Activated T-cell treated with anti-CD3 and anti-CD28 coated beads for 4 hours (primary cell): ENCODE measurements at places on chromosomes 6 and 20.

GRCh38 chr6:160121981-160122380 lies 366 bp downstream of the SLC22A1 start:
- no peak for DNase-seq

DNA sequence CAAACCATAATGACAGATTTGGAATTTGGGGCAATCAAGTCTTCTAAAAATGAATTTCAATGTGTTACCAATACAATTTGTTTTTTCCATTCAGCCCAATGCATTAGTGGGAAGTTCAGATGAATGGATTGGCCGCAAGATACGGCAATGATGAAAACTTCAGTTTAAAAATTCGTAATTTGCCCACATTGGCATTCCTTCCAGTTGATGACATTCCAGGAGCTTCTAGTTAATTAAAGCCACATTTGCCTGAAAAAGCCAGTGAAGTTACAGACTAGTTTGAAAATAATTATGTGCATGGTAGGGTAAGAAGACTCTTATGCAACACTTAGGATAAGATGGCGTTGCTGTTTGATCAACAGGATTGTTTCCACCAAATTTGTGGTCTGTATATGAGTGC lies 46.2 kb downstream of the NHLRC1 start:
- DNase-seq: no peak

DNA sequence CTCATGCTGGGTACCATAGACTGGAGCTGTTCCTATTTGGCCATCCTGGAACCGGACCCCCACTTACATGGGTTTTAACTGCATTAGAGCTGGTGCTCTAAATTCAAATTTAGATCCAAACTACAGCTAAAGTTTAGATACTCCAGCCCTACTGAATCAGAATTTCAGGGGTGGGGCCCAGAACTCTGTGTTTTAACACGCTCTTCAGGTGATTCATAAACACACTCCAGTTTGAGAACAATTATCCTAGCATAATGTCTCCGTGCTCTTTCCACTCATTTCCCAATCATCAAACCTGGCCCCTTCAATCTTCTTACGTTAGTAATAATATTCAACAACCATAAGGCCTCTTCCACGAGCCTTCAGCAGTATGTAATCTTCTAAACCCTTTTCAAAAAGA lies 15.3 kb downstream of the TRPC4AP start:
- DNase-seq: no peak

DNA sequence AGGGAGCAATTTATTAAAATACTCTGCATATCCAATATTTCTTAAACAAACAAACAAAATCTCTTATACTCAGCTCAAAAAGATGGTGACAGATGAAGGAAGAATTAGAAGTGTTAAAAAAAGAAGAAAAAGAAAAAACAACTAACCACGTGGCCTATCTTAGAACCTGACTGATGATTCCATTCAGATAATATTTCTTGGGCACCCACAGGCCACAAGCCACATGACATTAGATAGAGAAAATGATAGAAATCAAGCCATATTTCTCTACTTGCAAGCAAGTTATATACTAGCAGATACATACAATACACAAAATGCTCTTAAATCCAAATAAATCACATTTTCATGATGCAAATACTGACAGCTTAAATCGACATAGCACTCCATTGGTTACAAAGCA lies 14.5 kb upstream of the RAMACL start:
- no peak for DNase-seq

DNA sequence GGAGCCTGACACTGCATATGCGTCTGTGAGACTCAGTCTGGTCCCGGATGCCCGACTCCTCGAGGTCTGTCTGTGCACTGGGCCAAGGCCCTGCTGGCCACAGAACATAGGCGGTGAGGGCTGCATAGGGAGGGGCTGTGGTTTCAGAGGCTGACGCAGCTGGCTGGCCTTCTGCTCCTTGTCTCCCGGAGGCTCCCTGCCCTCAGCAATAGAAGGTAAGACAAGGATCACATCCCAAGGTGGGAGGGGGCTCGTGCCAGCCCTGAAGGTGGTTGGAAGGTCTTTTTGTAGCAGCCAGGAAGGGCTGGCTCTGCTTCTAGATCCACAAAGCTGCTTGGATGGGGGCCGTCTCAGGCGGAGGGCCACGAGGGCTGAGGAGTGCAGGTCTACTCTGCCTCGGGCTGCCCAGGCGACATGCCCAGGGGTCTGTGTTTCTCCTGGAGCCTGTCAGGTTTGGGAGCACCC lies 239.8 kb upstream of the SULF2 start:
- no peak for DNase-seq

DNA sequence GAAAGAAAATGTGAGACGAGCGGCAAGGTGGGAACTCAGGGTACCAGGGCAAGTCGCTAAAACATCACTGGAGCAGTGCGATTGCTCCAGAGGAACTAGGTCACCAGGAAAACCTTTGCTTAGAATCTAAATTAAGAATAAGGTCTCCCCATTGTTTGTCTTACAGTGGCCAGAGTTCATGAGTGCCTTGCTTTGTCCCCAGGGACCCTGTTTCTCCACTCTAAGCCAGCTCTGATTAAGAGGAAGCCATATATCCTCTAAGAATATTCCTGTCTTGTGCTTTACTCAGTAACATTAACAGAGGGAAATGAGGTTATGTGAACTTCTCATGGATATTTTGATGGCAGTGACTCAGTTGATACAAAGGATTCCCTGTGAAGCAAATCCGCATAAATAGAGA lies 305.8 kb downstream of the CD83 start:
- DNase-seq: no peak

DNA sequence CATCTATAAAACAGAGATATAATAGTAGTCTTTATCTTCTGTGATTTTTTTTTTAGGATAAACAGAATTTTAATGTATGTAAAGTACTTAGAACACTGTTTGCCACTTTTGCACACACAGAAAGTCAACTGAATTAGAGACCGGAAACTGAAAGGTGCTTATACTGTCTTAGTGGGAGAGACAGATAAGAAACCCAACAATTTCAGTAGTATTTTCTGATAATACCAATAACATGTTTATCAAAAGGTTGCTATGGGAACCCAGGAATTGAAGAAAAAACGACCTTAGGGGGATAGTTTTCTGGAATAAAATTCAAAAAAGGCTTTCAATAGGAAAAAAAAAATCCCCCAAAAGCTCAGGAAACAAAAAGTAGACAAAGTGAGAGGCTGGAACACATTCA lies 138.6 kb downstream of the BCKDHB start:
- DNase-seq: no peak

DNA sequence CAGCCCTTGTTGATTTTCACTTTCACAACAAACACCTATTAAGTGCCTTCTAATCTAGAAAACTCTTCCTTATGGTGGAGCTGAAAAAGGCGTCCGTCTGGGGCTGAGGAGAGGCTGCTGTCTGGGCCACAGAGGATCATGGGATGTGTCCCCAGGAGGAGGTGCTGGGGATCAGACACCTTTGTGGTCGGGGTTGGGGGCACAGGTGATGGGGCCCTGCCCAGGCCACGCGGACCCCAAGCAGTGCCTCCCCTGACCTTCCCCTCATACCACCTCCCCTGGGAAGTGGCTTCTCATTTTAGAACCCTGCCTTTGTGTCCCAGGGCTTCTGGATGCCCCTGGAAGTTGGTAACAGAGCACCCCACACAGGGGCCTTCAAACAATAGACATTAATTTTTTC lies 41.1 kb downstream of the SUN5 start:
- DNase-seq: no peak

DNA sequence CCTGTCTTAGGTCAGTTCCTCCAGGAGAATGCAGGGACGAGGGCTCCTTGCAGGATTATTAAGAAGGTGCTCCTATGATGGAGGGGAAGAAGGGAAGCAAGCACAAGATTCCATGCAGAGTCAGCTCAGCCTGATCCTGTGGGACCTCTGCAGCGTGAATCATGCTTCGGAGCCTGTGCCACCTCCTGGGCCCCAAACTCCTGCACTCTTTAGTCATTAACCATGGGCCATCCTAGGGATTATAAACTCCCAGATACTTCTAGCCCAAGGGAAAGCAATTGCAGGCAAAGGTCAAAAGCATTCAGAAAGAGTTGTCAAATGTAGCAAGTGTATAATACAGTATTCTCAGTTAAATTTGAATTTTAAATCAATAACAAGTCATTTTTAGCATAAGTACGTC lies 208.7 kb upstream of the PMEPA1 start:
- no peak for DNase-seq

DNA sequence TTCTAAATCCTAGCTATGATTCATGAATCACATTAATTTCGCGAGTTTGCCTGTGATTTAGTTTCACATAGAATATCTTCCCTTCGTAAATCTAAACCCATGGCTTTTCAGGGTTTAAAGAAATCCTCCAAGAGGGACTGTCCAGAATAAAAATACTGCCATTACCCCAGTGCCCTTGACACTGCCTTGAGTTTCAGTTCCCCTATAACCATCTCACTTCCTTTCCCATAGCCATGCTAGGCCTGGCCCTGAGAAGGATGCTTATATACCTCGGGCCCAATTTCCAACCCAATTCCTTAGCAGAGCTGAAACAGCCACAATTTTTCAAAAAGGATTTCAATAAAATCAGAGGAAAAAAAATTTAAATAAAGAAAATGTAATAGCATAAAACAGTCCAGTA lies 697.3 kb downstream of the FRK start:
- no peak for DNase-seq

- DNase-seq: no peak
Observed at GRCh38 chr6:44235891-44236516, 10.9 kb upstream of the HSP90AB1 start.
